ENCODE measurements at places on chromosomes 2 and 18.

DNA sequence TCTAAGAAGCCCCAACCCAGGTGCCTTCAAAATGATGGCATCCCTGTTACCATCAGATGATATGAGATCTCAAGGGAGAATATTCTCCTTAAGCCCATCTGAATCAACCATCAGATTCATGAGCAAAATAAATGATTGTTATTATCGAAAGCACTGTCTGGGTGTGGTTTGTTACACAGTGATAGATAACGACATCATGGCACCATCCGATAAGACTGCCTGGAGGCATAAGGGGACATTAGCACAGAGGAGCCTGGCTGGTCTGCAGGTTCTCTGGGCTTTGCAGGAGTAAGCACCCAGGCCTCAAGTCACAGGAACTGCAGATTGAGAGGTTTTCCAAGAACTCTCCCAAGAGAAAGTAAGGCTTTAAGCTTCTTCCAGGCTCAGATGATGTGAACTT is 15.6 kb downstream of the BMP10 start:
- DNase-seq = no peak

- DNase-seq = peak; percentile 95
These were observed at the start of gene DNAH7 for GRCh38 chr2:196068271-196069209. Gene DNAH7, minus strand, starts transcription at chr2:196068837. Its CDS starts 126 bp downstream, at chr2:196068711.

GRCh38 chr18:9808295-9809241 is 77.2 kb upstream of the TXNDC2 start:
- no peak for DNase-seq

GRCh38 chr2:240394549-240394948 is 40.9 kb upstream of the GPC1 start:
- DNase-seq = no peak

- DNase-seq = no peak
These were observed 102.2 kb upstream of the CCDC150 start for GRCh38 chr2:196537311-196537710.

DNA sequence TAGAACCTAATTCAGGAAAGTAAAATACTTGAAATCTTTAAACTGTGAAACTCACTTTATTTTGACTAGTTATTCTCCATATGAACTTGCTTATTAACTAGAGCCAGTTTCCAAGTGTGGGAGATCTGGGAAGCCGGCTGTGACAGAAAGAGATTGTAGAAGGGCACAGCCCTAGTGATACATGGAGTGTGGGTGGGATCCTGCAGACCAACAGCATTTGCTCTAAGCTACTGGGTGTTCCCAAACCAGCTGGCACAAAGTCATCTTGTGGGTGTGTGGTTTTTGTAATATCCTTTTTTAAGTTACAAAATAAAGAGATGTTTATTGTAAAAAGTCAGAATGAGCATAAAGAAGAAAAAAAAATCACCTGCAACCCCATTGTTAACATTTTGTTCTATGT is 3.4 kb downstream of the DUSP19 start:
- DNase-seq = peak; percentile 50

- no peak for DNase-seq
These were observed 28.8 kb upstream of the ODC1 start for GRCh38 chr2:10476723-10477442.

- DNase-seq = no peak
These were observed 282.9 kb upstream of the KCNH7 start for GRCh38 chr2:163121483-163121882.

DNA sequence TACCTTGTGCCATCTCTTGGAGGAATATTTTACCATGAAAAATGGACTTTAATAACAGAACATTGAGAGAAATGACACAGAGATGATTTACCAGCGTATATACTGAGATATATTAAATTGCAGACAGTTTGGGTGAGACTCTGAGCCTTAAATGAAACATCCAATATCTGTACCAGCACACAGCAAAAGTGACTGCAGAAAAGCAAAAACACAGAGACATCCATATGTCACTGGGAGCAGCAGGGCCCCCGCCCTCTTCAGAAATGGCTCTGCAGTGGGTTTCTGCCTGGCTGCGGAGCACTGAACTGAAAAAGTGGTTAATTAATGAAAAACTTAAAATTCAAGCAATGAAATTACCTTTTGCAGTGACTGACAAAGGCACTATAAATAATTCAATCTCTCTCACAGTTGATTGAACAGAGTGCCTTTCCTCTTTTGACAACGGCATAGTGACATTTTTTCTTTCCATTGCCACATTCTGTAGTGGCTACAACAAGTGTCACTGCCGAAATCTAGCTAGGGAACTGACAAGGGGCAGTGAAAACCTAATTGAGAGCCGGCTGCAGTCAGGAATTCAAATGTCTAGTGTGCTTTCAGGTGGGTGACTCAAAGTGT is 353.4 kb downstream of the ALK start:
- DNase-seq = no peak

DNA sequence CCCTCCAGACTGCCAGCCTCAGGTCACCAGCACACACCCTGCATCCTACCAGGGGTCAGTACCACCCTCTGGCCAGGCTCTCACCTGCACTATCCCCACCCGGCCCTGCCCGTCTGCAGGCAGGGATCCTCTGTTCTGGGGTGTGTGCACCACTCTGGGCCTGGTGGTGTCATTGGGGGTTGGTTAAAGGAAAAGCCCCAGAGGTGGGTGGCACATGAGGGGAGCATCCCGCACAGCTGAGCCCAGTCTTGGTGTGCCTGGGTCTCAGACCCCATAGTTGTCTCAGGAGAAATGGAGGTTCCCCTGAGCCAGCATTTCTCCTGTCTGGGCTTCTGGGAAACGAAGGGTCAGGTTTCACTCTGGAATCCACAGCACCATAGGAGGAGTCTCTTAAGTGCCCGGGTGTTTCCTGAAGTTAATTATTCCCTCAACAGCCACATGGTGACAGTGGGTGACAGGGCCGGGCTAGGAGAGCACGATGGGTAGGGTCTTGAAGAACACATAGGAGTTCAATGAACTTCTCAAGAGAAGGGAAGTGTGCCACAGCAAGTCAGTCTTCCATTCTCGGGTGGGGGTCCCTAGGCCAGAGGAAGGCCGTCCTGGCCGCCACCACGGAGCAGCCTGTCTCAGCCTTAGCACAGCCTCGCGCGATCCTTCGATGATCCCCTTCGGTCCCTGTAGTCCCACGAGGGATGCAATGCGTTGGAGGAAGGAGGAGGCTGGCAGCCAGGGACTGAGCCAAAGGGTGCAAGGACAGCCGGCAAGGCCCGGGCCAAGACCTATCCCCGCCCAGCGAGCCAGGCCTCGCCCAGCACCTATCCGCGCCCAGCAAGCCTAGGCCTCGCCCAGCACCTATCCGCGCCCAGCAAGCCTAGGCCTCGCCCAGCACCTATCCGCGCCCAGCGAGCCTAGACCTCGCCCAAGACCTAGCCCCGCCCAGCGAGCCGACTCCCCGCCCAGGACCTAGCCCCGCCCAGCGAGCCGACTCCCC is 1.1 kb upstream of the FARP2 start:
- DNase-seq = peak; percentile 84

- no peak for DNase-seq
These were observed 38.4 kb downstream of the PELI1 start for GRCh38 chr2:64105670-64106461.

GRCh38 chr2:179513181-179513580 is 248.5 kb upstream of the SESTD1 start:
- DNase-seq = no peak

GRCh38 chr2:162156149-162156548 is 4.1 kb upstream of the GCG start:
- no peak for DNase-seq

GRCh38 chr2:216074794-216075193 is 6.8 kb downstream of the PECR start:
- DNase-seq = no peak

- no peak for DNase-seq
These were observed 44.9 kb downstream of the STK25 start for GRCh38 chr2:241463276-241464135.

DNA sequence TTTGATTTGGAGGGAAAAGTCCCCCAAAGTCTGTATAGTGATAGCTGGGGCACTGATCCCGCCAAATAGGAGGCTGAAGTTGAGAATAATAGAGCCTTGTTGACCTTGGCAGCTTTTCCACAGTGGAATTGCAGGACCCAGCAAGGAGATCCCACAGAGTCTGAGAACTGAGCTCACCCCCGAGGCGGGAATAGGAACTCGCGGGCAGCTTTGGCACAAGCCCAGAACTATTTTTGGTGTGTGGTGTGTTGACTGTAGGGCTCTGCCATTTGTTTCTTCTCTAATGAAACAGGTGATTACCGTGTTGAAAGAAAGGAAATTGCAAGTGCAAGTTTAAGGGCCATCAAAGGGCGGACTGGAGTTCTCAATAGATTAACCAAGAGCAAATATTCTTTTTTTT is 34.0 kb downstream of the SH3RF3 start:
- DNase-seq = peak; percentile 74

- DNase-seq = no peak
These were observed 421.9 kb downstream of the THSD7B start for GRCh38 chr2:137187216-137187615.

DNA sequence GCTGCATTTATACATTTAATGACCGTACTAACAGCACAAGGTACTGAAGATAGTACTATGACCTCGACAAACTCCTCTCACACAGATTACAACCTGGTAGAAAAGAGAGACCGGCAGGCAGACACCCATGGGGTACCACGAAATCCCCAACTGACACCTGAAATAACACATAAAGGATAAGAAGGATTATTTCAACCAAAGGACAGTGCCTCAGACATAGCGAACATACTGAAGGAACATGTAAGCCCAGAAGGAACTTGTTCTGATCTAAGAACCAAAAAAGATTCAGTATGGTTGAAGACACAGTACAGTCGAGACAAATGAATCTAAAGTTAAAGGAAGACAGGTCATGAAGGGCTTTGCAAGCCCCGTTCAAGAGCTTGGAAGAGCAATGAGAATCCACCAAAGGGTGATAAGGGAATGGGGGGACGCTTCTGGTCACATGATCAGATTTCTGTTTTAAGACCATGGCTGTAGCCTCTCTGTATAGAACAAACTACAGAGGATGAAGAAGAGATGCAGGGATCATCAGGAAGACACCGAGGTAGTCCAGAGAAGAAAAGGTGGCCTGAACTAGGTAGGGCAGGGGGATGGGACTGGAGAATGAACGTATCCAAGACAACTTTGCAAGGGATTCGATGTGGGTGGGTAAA is 902 bp downstream of the MCFD2 start:
- DNase-seq = no peak

- no peak for DNase-seq
These were observed 433.0 kb upstream of the REG3G start for GRCh38 chr2:78592491-78592890.

DNA sequence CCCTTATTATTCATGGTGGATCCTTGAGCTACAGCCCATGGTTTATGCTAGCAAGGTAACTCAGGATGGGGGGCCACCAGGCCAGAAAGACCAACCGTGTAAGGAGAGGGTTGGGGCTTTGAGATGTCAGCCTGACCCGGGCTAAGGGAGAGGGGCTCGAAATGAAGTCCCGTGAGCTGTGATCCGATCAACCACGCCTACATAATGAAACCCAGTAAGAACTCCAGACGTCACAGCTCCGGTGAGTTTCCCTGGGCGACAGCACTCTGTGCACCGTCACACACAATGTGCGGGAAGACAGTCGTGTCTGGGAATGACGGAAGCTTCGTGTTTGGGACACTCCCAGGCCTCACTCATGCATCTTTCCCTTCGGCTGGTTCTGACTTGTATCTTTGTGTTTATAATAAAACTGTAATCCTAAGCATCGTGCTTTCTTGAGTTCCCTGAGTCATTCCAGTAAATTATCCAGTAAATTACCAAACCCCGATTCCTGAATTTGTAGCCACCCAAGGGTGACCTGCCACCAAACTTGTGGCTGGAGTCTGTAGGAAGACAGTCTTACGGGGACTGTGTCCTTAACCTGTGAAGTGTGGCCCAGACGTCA is 44.2 kb downstream of the CYP27C1 start:
- no peak for DNase-seq

GRCh38 chr2:221124532-221125240 is 447.4 kb downstream of the EPHA4 start:
- peak; percentile 40 for DNase-seq

DNA sequence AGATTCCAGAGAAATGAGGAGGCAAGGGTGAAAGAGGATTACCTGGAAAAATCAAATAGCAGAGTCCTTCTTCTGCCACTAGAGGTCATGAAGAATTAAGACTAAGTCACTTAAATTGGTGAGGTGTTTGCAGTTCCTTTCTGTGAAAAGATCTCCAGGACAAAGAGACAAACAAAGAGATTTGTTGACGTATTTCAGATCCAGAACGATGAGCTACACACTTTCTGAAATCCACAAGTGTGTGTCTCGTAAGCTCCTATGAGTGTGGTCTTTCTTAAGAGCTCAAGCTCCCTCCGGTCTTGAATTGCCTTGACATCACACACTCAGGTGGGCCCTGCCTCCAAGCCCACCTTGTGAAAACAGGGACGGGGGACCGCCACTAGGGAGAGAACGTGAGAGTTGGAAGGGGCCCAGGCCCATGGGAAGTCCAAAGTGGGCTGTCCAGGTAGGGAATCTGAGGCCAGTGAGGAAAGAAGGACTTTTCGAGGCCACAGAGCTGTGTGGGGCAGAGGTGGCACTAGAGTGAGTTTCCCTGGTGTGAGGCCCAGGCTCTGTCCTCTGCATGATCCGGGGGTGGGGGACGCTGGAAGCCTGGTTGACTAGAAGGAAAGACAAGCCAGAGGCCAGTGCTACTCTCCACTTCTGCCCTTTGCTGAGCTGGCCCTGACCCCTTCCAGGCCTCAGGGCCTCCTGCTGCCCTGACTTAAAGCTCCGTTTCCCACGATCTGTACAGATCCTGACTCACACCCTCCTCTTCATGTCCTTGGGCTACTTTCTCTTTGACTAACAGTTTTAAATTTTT is 168.1 kb upstream of the NCK2 start:
- no peak for DNase-seq

GRCh38 chr2:205930209-205930608 is 155.8 kb downstream of the INO80D start:
- no peak for DNase-seq

All from right cardiac atrium (tissue), 5 donors.